ENCODE measurements at places on chromosomes 6 and 20.

DNA sequence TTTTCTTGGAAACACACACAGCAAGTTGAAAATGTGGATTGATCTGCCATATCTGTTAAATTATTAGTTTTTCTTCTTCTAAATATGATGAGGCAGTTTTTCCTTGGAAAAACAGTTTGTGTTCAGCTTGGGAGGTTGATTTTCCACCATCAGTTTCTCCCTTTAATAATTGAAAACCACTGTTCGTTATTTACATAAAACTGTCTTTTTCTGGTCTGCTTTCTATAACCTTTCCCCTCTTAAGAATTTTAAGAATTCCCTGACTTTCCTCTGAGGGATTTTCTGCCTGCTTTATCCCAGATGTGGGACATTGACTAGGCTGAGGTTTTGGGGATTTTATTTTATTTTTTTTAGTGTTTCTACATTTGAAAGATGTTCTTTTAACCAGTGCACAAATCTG, 27.2 kb downstream of the DSE start:
- no peak for DNase-seq

GRCh38 chr6:14008809-14009208, 84.1 kb downstream of the RNF182 start:
- DNase-seq: no peak

- DNase-seq: no peak
Observed at GRCh38 chr6:52231406-52232127, 12.7 kb downstream of the IL17F start.

DNA sequence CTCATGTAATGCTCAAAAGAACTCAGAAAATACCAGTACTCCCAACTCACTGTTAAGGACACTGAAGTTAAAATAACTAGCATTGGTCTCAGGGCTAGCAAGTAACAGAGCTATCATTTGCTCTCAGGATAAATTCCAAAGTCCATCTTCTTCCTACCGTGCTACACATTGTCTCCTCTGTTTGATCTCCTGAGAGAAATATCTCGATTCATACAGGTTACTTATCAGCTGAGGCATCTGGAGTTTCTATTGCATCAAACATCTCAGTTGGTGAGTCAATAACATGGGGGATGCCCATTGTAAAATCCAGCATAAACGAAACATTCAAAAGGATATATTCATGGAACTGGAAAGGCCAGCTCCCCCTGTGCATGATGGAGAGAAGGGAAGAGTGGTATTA, 147.4 kb downstream of the BACH2 start:
- DNase-seq: no peak

DNA sequence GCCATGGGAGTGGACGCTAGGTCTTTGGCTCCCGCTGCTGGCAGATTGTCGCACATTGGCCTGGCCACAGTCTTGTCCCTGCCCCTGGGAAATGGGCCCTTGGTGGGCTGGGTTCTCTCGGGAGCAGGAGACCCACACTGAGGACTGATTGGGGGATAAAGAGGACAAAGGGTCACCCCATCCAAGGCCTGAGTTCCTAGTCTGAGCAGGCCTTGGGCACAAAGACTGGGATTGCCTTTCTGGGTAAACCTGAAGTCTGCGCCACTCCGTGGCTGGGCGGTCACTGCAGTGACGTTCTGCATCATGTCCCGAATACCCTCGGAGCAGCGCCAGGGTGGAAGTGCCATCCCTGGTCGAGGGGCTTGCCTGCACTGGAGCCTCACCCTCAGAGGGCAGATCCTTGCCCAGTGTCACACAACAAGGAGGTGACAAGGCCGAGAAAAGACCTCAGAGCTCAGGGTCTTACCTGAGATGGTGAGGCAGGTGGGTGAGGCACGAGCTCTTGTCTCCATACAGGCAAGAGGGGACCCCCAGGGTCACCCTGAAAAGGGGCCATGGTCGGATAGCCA, 36.1 kb upstream of the ZBP1 start:
- no peak for DNase-seq

DNA sequence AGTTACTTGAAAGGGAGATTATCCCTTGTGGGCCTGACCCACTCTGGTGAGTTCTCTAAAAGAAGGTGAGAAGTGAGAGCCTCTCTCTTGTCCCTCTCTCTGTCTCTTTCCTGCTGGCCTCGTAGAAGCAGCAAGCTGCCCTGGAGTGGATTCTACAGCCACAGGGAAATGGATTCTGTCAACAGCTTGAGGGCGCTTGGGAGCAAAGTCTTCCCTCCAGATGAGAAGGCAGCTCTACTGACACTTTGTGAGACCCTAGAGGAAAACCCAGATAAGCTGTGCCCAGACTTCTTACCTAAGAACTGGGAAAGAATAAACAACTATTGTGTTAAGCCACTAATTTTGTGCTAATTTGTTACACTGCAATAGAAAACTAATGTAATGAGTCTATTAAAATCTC, 39.9 kb downstream of the ANKRD60 start:
- DNase-seq: no peak

GRCh38 chr6:138032571-138032970, 74.6 kb downstream of the PERP start:
- DNase-seq: no peak

GRCh38 chr20:35226884-35227681, 593 bp downstream of the MMP24 start:
- DNase-seq: no peak

- DNase-seq: no peak
Observed at GRCh38 chr6:16004934-16005679, 123.8 kb upstream of the MYLIP start.

- DNase-seq: no peak
Observed at GRCh38 chr6:54084231-54084630, 27.0 kb upstream of the MLIP start.

- no peak for DNase-seq
Observed at GRCh38 chr6:152642578-152643375, 5.6 kb upstream of the SYNE1 start.

DNA sequence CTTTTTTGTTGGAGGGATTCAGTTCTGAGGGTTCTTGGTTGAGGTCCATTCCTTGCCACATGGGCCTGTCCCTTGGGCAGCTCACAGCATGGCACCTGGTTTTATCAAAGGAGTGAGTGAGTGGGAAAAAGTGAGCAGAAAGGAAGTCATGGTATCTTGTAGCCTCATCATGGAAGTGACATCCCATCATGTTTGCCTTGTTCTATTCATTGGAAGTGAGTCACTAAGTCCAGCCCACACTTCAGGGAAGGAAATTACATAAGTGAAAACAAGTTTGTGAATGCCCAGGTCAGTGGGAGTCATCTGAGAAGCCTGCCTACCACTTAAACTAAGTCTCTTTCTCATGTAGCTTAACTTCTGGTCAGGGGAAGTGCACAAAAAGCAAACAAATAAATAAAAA, 32.8 kb upstream of the ZNFX1 start:
- no peak for DNase-seq

- peak; percentile 16 for DNase-seq
Observed at GRCh38 chr6:2848851-2849250, 7.2 kb upstream of the SERPINB1 start.

DNA sequence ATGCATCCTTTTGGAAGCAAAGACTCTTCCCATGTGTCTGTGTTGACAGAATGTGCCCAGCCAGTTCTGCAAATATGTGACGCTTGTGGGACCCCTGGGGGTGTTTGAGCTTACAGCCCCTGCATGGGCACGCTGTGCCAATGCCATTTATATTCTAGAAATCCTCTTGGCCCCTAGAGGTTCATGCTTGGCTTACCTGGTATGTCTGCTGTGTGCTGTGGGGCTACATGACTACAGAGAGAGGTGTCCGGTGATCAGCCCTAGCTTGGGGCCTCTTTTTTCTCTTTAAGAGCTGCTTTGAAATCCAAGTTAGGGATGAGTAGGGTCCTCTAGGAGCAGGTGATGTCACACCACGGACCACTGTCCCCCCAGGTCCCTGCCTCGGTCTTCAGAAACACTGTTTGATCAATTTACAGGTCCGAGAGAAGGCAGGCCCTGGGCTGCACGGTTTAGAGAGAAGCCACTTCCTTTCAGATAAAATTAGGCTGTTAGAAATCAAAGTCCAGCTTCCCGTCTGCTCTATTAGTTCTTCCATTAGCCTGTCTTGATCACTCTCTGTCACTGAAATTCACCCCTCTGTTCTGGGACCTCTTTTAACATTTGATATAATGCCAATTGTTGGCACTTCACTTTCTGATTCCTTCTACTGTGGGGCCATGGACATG, 26.5 kb downstream of the BCAS4 start:
- no peak for DNase-seq

DNA sequence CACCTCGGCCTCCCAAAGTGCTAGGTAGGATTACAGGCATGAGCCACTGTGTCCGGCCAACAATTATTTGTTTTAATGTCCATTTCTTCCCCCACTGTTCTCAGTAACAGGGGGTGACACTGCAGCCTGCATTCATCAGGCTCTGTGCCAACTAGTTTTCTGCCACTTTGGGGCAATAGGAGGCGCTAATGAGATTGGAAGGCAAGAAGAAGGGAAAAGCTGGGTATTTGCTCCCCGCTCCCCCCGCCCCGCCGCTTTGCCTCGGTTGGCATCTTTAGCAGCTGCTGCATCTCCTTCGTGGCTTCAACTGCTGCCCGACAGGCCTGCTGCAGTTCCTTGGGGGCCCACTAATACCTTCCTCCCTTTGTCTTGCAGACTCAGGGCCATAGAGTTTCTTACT, 35.0 kb upstream of the MDGA1 start:
- no peak for DNase-seq

DNA sequence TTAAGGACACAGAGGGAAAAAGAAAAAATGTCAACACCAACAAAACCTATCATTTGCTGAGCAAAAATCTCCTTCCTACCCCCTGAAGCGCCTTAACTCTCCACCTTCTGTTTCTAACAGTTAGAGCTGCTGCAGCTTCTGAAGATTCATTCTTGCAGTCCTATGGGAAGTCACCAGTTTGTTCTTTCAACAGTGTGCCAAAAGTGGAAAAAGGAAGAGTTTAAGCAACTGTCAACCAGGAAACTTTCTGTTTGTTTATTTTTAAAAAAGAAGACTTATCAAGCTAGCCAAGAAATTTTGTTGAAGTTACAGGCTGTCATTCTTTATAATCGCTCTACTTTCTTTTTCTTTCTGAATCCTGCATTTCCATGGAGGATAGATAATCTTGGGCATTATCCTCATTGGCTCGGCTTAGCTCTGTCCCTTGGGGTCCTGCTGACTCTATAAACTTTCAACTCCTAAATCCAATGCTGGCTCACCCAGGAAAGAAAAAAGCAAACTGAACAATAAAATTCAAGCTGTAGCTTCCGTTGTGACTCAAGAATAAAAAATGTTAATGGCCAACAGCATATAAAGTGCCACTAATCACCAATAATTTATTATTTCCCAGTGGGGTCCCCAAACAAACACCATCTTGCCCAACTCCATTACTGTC, 172.8 kb upstream of the CITED2 start:
- no peak for DNase-seq

- DNase-seq: no peak
Observed at GRCh38 chr6:76330031-76330430, 257.6 kb upstream of the IMPG1 start.

DNA sequence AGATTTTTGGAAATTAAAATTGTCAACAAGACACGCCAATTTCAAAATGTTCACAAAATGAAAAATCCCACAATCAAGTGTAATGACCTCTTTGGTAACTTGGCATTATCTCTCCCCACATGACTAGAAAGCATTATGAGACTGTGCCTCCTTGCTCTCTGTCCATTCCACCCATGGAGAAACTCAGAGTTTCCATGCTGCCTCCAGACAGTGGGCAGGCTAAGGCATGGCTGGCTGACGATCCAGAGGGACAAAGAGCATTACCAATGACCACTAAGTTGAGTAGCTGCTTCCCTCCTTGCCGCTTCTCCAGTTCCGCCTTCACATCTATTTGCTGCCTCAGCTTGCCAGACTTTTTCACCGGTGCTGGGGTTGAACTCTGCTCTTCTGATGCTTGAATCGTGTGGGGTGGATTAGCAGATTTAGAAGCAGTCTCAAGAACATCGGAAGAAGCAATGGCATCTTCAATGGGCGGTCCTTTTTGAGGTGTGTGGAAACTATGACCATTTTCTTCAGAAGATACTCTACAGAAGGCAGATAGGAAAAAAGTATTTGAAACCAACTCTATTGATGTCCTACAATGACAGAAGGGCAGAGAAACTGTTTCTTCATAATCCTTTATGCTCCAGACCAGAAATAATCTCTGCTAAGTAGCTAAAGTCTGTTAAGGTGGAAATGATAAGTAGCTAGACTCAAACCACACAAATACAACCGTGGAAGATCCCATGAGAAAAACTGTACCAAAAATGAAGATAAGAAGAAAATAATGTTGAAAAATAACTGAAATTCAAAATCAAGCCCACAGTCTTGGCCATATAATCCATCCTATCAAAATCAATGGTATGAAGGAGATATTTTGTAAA, 47.5 kb upstream of the ALDH8A1 start:
- DNase-seq: no peak
